Astrocyte (in vitro differentiated cells and primary cell): ENCODE measurements at places on chromosomes 5 and 9. TPM values are rescaled to one million over a fixed set of nuclear protein-coding genes. Genes with fewer than 3 reads are reported as not detected.
A peak's percentile ranks its signal among the peaks of the same experiment; 100 is the strongest.

DNA sequence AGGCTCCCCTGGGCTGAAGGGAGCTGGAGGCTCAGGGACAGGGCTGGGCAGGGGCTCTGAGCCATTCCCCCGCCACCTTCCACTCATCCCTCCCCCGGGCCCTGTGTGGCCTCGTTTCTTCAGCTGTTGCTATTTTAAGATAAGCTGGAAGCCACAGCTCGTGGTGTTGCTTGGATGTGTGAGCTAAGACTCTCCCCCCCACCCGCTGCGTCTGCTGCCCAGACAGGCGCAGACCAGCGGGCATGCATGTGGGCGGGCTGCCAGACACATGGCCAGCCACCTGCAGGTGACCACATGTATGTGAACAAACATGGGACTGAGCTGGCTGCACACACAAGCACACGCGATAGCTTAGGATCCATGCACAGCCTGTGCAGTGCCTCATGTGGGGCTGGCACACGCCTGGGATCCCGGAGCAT is 8.7 kb downstream of the SNCB start:
- DNase-seq = peak; percentile 44

The PCDHGC5 gene
- 7.7 and 10.9 TPM in 2 replicates for total RNA-seq

GRCh38 chr5:57937025-57937424 is 454.4 kb upstream of the ACTBL2 start:
- peak; percentile 31 for DNase-seq

The ZNF354C gene
- total RNA-seq = 3.3 and 4.1 TPM in 2 replicates

DNA sequence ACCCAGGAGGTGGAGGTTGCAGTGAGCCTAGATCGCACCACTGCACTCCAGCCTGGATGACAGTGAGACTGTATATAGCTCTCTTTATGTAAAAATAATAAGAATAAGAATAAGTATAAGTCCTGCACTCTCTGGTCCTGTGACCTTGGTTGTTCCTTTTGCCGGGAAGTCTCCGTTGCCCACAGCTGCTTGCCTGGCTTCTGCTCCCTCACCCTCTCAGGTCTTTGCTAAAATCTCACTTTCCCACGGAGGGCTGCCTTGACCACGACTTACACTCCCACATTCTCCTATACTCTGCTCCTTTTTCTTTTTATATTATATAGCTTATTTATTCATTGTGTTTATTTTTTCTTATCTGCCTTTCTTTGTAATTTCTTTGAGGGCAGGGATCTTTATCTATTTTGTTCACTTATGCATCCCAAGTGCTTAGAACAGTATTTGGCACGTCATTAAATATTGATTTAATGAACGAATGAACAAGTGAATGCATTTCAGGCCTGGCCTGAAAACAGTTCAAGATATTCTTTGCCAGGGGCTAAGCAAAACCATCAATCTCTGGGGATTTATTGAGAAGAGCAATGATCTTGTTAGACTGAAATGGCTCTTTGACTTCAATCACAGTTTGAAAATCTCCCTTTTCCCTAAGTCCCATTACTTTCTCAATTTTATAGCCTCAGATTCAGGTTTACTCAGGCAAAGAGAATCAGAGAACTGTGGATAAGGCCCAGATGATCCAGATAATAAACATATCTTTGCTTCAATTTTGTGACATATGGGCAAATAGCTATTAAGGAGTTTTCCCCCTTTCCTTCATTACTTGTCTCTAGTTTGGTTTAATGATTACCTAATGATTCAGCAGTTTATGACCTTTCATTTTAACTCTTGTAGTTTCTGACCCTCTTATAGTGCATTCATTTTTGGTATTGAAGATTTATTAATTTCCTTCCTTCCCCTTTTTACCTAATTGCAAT is 60.8 kb upstream of the TMC1 start:
- DNase-seq = no peak

- DNase-seq = no peak
These were observed 11.1 kb downstream of the C5orf47 start for GRCh38 chr5:174000076-174000475.

GRCh38 chr5:95005811-95006210 is 279.1 kb downstream of the MCTP1 start:
- no peak for DNase-seq

The UBE2B gene
- 97.1 and 97.8 TPM in 2 replicates for total RNA-seq

GRCh38 chr5:106415541-106415940 is 1255.2 kb downstream of the EFNA5 start:
- peak; percentile 94 for DNase-seq

DNA sequence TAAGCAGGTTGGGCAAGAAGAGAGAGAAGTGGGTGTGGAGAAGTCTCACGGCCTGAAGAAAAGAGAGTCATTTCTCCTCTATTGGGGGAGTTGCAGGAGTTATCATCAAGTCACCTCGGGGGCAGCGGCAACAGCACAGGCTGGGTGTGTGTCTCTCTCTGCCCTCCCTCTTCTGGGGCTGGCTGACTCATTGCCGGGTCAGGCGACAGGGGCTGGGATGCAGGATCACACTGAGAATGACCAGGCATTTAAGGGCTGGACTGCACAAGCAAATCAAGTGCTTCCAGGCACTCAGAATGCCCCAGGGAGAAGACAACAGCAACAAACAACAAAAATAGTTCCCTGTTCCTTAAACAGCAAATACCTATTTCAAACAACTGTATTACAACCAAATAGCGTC is 6.3 kb upstream of the EQTN start:
- no peak for DNase-seq
